ENCODE measurements at places on chromosomes 7 and 10.

- DNase-seq = peak; percentile 71
Measured at GRCh38 chr7:105388356-105389087, at the start of gene SRPK2. TSS of gene SRPK2 (minus strand) at chr7:105388921.

DNA sequence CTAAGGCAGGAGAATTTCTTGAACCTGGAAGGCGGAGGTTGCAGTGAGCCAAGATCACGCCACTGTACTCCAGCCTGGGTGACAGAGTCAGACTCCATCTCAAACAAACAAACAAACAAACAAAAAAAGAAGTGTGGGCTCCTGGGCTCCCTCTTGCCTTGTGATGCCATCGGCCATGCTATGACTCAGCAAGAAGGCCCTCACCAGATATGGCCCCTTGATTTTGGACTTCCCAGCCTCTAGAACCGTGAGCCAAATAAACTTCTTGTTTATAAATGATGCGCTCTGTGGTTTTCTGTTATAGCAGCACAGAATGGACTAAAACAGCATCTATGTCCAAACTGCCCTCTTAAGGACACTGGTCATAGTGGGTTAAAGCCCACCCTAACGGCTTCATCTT is 29.9 kb upstream of the RHEB start:
- no peak for DNase-seq

DNA sequence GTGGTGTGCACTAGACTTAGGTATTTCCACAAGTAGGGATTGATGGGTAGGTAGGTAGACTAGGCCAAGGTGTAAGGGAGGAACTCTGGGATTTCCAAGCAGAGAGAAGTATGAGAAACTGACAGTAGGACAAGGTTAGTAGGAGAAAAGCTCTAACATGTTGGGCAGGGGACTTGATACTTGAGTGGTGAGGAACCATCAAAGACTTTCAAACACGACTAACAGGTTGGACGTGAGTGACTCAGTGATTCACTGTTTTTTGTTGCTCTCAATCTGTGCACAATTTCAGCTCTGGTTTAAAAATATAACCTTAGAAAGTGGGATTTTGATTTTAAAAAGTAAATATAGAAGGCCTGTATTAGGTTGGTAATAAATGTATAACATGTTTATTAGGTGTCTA is 44.4 kb downstream of the KLHDC10 start:
- DNase-seq = no peak

DNA sequence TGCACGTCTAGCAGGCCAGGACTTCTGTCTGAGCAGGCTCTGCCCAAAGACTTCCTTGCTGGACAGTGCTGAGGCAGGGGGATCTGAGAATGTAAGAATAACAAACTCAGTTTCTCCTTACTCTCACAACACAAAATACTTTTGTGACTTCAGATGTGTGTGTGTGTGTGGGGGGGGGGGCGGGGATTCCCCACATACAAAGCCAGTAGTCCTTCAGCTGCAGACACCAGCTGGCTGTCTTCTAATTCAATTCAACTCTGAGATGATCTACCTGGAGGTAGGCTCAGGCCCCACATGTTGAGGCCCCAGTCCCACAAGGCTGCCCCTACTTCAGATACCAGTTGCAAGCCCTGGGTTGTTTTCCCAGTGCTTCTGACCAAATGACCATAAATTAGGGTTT is 4.7 kb upstream of the CXCL12 start:
- no peak for DNase-seq

DNA sequence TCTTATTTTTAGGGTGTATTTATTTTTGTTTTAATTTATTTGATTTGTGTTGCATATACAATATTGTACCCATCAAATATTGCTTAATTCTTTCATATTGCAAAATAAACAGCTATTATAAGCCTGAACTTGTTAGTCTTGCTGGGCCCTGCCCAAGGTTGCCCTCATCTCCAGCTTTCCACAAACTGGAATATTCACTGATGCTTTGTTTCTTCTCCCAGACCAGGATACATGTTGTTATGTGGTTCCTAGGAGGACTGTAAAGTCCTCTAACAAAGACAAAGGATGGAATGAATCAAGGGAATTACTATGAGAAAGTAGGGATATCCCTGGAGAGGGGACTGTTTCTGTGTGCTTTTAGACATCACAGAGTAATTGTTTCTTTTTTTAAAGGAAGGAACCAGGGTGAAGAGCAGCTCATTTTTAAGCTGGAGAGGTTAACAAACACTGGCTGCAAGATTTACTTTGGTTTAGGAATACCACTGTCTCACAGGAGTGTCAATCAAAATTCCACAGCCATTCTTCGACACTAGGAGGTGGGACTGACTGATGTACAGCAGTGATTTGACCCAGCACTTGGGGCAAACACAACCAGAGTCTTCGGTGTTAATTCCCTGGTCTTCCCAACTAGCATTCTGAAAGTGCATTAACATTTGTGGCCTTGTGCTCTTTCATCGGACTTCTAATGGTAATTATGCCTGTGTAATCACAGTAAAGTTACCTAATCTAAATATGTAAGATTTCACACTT is 14.8 kb upstream of the CD36 start:
- no peak for DNase-seq

GRCh38 chr7:151631953-151632749 is 112.5 kb upstream of the RHEB start:
- peak; percentile 86 for DNase-seq

- no peak for DNase-seq
Measured at GRCh38 chr7:28847681-28848080, 110.4 kb downstream of the TRIL start.

GRCh38 chr10:63273577-63273976 is 140.4 kb downstream of the NRBF2 start:
- no peak for DNase-seq

Measured in activated gamma-delta T cell treated with Interleukin-2 at 50 U/mL for 16 hours (primary cell).